Foreskin keratinocyte (primary cell): ENCODE measurements at places on chromosomes 11 and 22.

DNA sequence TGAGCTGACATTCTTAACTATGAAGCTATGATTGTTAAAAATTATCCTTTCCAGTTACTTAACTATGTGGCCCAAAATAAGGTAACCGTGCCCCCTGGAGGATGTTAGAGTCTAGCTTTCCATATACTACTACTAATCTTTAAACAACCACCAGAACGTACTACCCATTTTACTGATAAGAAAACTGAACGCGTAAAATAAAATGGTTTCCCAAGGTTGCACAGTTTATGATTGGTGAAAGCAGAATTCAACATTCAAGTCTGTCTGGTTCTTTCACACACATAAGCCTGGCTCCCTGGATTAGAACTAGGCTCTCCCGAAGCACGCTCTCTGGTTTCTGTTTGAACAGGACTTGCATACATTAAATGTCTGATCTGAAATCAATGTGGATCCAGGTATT lies 437.8 kb upstream of the CCDC90B start:
- peak; percentile 35 for DNase-seq

DNA sequence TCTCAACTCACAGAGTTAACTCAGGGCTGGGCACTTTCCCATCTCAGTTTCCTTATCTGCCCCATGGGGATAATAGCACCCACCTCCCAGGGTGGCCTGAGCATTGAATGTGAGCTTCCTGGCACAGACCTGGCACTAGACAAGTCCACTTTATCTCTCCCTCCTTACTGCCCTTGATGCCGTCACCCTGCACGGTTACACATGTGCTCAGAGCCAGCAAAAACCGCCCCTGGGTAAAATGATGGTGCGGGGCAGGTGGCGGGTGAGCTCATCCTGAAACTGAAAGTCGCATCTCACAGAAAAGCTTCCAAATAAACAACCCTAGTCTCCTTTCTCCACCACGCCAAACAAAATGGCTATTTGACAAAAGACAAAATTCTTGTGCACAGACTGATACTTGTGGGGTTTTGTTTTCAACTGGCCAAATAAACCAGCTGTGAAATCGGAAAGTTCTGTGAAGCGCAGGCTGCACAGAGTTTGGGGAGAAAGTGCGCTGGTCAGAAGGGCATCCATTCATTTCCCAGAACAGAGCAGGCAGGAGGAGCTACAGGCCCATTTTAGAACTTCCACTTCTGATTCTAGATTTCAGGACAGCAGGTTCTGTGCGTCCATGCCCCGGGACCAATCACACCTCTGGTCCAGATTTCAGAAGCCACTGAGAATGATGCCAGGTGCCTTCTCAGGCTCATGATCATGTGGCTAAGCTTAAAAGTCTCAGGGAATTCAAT lies 138.1 kb downstream of the SHANK2 start:
- no peak for DNase-seq

DNA sequence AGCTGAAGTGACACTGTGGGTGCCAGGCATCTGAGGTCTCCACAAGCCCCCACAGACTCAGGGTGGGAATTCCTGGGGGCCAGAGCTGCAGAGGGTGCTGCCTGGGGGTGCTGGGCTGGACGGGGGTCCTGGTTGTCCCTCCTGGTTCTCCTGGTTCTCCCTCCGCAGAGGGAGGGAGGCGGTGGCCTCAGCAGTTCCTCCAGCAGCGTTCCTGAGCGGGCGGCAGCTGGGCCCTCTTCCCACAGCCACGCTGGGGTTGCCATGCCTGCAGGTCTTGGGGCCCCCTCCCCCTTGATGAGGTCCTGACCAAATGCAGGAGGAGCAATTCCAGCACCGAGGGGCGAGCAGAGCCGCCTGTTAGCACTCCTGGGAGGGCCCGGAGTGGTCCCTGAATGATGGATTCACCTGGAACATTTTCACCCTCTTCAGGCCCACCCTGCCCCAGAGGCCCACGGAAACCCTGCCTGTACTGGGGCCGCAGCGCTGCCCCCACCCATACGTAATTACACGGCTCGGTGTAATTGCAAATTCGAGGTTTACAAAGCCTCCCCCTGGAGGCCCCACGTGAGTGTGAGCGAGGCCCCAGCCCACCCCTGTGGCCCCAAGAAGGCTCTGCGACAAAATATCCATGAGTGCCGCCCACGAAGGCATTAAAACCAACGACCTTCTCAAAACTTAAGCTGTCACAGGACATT lies 635 bp downstream of the C11orf21 start:
- no peak for DNase-seq

- no peak for DNase-seq
These were observed 320.5 kb downstream of the ETS1 start for GRCh38 chr11:128266893-128267292.

- DNase-seq = no peak
These were observed 30.6 kb upstream of the KRTAP5-7 start for GRCh38 chr11:71496421-71496820.

GRCh38 chr22:49460592-49461281 lies 366.9 kb downstream of the BRD1 start:
- DNase-seq = no peak

GRCh38 chr11:47021527-47021818 lies 84.9 kb downstream of the CSTPP1 start:
- DNase-seq = no peak

GRCh38 chr11:130404727-130405126 lies 23.7 kb downstream of the ADAMTS8 start:
- no peak for DNase-seq

GRCh38 chr22:42967005-42967404 lies 47.9 kb downstream of the PACSIN2 start:
- no peak for DNase-seq

GRCh38 chr11:92384802-92385201 lies 160.2 kb downstream of the FAT3 start:
- no peak for DNase-seq

GRCh38 chr11:117928446-117929141 lies 608 bp downstream of the TMPRSS13 start:
- DNase-seq = no peak

- peak; percentile 62 for DNase-seq
These were observed 12.1 kb downstream of the OR10D3 start for GRCh38 chr11:124195189-124195734.

GRCh38 chr11:77086521-77087472 lies 15.8 kb upstream of the OMP start:
- no peak for DNase-seq

- no peak for DNase-seq
These were observed 2.0 kb upstream of the C11orf42 start for GRCh38 chr11:6203327-6203726.

DNA sequence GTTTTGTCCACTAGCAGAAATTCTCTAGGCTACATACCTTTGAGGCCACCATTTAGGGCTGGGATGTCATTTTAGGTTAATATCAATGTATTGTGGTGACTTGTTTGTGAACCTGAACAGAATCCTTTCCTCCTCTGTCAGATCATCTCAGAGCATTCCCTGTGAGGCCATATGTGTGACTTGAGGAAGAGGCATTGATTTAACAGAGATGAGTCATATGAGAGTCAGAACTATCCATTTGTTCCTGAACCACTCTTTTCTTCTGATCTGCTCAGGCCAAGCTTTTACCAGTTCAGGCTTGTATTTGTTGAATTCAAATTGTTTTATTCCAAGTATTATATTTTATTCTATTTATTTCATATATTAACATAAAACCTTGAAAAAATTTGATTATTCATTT lies 6.9 kb upstream of the OR4C6 start:
- peak; percentile 11 for DNase-seq

GRCh38 chr11:95514416-95515110 lies 275.0 kb downstream of the FAM76B start:
- DNase-seq = peak; percentile 77

DNA sequence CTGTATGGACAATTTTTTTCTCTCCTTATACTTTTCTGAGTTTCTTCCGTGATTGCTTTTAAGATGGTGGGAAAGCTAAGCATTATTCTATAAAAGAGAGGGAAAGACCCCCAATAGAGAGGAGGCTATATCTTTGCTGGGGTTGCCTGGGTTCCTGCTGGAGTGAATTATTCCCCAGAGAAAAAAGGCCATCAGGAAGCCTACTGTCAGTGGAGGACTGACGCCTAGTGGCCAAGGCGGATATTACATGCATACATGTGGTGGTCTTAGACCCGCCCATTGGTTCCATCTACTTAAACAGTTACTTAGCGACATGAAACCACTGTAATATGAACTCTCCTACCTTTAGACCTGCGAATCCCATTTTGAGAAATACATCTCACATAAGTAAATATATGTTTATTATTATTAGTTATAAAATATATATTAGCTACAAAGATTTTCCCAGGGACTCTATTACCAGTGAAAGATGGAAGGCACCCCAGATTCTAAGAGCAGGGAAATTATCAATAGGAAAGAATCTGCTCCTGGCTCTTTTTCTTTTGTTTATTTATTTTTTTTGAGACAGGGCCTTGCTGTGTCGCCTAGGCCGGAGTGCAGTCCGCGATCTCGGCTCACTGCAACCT lies 15.7 kb upstream of the PGA3 start:
- DNase-seq = peak; percentile 10

GRCh38 chr11:17765356-17766072 lies 30.9 kb downstream of the KCNC1 start:
- DNase-seq = no peak

- DNase-seq = no peak
These were observed 9.4 kb upstream of the CALCA start for GRCh38 chr11:14981507-14981906.

DNA sequence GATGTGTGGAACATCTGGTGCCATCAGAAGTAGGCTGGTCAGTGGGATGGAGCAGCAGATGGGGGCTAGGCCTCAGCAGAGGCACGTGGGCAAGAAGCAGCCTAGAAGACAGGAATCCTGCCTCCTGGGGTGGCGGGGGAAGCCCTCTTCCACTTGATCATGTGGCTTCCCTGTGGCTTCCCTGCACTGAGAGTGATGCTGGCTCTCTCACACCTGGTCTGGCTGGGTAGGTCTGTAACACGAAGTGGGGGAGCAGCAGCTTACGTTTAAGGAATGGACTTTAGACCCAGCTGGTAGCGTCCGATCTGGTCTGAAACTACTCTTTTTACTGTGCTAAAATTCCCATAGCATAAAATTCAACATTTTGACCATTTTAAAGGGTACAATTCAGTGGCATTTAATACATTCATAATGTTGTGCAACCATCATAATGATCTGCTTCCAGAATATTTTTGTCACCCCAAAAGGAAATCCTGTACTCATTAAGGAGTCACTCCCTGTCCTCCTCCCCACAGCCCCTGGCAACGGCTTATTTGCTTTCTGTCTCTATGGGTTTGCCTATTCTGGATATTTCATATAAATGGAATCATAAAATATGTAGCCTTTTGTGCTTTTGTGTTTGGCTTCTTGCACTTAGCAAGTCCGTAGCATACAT lies 21.7 kb downstream of the PTPN5 start:
- no peak for DNase-seq

- DNase-seq = no peak
These were observed 7.3 kb upstream of the CEP295 start for GRCh38 chr11:93654226-93654625.

GRCh38 chr11:17547932-17548331 lies 873 bp downstream of the OTOG start:
- no peak for DNase-seq

DNA sequence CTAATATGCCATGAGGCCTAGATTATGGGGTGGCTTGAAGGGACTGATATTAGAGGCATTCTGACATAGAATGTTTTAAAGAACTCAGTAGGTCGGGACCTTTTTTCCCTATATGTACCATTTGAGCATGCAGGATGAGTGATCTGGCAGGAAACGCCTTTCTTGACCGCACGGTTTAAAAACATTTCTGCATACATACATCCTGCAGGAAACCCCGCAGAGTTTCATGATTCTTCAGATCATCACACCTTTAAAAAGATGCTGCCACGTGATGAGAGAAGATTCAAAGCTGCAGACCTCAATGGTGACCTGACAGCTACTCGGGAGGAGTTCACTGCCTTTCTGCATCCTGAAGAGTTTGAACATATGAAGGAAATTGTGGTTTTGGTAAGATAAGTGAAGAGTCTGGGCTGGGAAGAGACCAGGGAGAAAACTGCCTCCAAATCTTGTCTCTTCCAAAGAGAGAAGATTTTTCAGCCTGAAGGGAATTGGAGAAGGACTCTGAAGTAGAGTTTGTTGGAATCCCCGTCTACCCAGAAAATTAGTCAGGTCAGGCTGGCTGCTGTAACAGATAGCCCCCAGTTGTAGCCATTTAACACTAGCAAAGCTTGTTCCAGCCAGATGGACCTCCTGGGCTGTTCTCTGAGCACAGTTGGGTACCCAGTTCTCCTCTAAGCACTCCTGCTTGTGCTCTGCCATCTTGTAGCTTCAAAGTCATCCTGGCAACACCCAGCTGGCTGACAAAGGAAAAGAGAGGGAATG lies 7.4 kb downstream of the RCN1 start:
- no peak for DNase-seq

DNA sequence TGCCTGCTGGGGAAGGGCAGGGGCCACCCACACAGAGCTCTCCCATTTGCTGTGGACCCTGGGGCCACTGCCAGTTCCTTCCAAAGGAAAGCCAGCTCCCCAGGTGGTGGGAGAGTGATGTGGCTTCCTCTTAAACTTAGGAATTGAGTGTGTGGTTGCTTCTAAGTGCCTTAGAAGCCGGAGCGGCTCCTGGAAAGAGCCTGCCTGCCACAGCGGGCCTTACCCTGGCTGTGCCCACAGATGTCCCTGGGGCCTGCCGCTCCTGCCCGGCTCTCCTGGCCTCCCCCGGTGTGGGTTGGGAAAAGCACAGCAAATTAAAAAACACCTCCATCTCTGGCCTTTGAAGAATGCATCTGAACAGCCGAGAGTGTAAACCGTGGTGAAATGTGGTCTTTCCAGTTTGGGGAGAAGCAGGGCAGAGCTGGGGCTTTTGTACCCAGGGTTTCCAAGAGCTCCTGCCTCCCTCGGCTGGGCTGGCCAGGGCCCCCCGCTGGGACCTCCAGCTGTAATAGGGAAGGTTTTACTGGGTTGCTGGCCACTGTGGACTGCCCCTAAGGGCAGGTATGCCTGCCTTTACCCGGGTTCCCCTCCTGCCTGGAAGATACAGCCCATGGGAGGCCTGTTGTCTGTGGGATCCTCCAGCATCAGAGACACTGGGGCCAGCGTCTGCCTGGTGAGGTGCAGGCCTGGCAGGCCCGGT lies 30.2 kb downstream of the LRP5 start:
- peak; percentile 38 for DNase-seq

GRCh38 chr11:17573526-17573925 lies 26.5 kb downstream of the OTOG start:
- DNase-seq = no peak

DNA sequence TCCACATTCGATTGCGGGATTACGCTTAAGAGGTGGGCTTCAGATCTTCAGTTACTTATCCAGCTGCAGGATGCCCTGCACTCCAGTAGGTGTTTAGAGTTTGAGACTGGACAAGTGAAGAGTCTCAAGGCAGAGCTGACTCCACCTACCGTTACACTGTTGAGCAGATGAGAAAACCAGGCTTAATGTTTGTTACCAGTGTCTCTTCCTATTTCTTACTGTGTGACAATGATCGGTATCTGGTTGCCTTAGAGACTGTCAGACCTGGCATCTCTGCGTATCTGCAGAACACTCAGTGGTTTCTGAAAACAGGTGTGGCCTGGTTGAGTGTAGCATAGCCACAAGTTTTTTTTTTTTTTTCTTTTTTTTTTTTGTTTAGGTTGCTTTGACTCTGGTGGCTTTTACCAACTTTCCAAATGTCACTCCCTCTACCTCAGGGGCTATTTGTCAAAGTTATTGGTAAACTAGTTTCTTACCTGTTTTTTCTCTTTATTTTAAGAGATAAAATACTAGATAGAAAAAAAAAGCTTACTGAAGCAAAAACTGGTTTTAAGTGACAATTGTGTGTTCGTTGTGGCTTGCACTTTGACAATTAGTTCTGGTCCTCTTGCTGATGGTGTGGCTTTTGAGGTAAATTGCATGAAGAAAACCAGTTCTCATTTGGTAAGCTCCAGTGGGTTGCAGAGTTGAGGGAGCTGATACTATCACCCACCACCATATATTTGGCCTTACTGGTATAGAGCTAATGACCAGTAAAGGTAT lies 284.8 kb downstream of the ETS1 start:
- DNase-seq = no peak
